Mesenchymal stem cell (in vitro differentiated cells and primary cell): ENCODE measurements at places on chromosomes 2 and 18.
A peak's percentile ranks its signal among the peaks of the same experiment; 100 is the strongest.

DNA sequence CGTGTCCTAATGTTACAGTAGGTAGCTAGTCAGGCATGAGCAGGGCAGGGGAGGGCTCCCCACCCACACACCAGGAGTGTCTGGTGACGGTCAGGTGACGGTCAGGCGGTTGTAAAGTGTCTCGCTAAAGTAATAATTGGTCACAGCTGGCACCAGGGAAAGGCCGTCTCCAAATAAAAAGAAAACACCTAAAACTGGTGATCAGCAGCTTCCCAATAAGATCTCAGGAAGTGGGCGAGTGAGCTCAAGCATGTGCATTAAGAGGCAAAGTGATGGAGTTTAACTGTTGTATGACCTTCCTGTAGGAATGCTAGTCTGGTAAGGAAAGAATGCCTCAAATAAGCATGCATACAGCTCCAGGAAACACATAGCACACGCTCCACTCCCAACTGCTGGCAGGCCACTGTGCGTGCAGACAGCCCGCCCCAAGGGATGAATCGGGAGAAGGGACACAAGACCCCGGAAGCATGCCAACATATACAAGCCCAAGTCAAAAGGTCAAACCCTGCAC is 177.1 kb downstream of the RNF144A start:
- peak; percentile 5 for DNase-seq

- no peak for DNase-seq
Observed at GRCh38 chr2:86358957-86359356, 21.5 kb upstream of the REEP1 start.

DNA sequence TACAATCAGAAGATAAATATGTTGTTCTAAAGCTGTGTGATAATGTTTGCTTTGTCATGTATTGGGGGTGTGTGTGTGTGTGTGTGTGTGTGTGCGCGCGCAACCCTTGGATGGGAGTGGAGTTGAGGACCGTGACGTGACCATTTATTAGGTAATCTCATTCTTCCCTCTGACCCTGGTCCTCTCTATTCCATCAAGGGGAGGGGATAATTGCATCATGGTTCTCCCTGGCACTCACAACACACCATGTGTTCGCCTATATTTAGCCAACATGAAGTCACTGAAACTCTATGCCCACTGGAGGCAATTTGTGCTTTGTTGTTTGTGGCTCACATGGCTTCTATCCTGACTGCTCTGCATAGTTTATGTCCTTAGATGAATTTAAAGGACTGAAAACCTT is 79.8 kb upstream of the LRPPRC start:
- peak; percentile 22 for DNase-seq

- DNase-seq, result peak; percentile 84
Observed at GRCh38 chr18:10213526-10213925, 240.9 kb upstream of the APCDD1 start.

GRCh38 chr2:216222650-216223352 is 113.7 kb downstream of the XRCC5 start:
- peak; percentile 71 for DNase-seq

- no peak for DNase-seq
Observed at GRCh38 chr2:230412371-230412711, 3.7 kb upstream of the SP100 start.

DNA sequence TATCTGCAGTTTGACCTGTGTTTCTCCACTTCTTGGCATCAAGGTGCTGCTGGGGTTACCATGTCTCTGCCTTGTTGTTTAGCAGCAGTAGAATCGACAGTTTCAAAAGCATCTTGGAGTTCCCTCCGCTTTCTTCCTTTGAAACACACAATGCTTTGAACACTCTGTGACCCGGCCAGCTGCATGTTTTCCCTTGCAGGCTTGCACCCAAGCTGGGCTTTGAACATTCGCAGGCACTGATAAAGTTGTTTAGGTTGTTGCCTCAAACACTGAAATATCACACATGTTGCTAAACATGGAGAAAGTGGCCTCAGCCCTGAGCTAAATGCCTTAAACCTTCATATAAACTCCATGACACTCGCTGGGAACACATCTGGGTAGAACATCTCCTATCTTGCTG is 251.7 kb downstream of the TSN start:
- no peak for DNase-seq

DNA sequence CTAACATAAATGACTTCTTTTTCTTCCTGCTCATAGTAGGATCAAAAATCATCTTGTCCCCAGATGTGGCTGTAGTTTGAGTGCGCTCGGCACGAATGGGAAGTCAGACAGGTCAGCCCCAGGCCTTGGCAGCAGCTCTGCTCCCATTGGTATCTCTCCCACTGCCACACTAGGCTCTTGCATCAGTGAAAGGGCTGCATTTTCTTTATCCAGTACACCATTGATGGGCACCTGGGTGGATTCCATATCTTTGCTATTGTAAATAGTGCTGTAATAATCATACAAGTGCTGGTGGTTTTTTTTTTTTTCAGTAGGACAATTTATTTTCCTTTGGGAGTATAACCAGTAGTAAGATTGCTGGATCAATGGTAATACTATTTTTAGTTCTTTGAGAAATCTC is 865.5 kb downstream of the CCDC85A start:
- no peak for DNase-seq

DNA sequence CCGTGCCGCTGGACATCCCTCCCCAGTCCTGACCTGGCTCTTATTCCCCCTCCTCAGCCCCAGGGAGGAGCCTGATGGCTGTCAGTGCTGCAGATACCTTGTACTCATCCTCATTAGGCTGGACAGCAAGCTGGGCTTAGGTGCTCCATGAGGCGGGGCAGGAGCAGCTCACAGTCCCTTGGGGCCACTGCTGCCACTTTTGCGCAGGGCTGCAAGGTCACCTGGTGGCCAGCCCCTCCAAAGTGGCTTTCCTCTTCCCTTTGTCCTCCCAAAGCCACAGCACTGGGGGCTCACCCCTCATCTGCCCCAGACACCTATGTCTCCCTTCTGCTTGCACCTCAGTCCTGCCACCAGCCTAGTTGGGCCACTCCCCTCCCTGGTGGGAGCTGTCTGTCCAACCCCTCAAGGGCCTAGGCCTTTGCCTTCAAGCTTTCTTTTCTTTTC is 60.8 kb downstream of the FAM168B start:
- DNase-seq, result no peak

DNA sequence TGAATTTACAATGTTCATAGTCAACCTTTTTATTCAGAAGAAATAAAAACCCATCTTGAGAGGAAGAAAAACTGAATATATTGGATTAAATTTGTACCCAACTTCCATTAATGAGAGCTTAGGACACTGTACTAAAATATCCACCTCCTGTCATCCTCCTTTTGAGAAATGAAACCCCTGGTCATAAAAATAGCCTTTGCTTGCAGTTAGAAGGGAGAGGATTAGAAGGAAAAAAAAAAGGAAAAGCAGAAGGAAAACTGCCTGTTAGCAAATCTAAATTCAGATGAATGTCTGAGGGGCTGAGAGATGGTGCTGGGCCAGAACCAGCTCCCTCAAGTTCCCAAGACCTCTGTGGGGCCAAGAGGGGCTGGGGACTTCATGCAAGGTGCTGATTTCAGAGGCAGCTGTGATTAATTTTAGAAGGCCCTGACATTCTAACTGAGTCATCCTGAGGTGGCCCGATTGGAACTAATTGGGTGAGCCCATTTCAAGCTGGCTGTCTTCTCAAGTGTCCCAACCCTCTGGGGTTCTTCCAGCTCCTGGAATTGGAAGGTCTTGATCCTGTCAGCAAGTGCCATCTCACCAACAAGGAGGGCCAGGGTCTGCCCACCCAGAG is 38.4 kb upstream of the BIN1 start:
- DNase-seq, result peak; percentile 33

- DNase-seq, result peak; percentile 97
Observed at GRCh38 chr2:65366595-65367125, 65.7 kb downstream of the SPRED2 start.

DNA sequence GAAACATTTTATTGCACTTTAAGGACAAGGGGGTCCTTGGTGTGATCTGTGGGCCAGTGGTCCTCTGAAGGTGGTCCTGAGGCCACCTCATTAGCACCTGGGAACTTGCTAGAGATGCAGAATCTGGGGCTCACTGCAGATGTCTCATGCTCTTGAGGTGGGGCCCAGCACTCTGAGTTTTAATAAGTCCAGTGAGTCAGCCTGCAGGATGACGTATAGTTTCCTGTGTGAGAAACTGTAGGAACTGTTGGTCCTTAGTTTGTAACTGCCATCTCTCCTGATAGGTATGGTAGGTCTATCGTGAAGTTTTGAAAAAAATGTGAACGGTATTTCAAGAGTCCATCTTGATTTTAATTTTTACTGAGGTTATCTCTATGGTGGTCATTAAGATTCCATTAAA is 2.8 kb downstream of the TRPM8 start:
- peak; percentile 32 for DNase-seq

GRCh38 chr2:168084288-168084687 is 163.1 kb downstream of the STK39 start:
- DNase-seq, result no peak

DNA sequence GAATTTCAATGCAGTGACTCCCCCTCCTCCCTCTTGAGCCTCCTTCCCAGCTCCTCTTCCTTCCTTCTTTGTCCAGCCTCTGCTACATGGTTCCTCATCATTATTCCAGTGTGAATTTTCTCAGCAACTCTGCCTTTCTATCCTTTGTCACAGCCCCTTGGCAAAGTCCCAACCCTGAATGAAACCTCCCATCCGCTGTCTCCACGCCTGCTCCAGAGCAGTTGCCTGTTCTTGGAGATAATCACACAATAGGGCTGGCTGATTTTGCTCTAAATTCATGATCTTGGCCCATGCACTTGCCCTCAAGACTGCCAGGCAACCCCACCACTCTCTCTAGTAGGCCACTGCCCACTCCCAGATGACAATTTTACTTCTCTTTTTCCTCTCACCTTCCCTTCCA is 61.4 kb downstream of the BCL2L11 start:
- no peak for DNase-seq

DNA sequence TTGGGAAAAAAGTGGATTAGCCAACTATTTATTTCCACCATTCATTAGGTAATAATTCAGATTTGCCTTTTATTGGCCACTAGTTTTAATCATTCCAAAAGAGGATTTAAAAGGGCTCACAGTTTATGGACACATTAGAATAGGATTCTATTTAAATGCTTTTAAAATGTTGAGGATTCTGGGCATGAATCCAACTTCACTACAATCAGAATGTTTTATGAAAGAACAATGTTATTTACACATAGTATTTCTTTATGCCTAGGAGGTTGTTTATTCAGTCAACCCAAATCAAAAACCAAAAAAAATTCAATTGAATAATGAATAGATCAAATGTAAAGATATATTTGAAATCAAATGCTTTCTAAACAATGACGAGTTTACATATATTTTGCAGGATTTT is 232.2 kb downstream of the GULP1 start:
- no peak for DNase-seq

- no peak for DNase-seq
Observed at GRCh38 chr18:44793194-44793593, 112.5 kb downstream of the SETBP1 start.

DNA sequence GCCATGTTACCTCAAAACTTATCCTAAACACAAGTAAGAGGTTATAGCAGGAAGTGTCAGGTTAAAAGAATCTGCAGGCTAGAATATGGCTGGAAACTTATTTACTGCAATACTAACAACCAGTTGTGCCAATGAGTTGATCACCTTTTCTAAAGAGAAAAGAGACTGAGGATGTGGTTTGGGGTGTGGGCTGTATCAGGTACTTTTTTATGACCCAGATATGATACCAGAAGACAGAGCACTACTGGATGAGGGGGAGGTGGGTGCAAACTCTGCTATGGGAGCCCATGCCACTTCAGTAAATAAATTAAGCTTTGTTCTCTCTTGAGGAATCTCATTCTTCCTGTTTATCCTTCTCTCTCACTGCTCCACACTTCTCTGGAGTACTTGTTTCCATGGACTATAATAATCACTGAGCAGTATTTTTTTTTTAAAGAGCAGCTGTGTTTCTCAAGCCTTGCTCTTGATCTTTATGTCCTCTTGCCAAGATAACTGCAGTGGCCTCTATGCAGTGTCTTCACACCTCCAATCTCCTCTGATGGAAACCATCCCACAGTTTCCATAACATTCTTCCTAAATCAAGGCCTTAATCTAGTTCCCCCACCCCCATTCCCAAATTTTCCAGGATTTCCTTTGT is 51.2 kb upstream of the NOSTRIN start:
- peak; percentile 18 for DNase-seq

GRCh38 chr2:196244966-196245365 is 73.6 kb upstream of the STK17B start:
- DNase-seq, result peak; percentile 61

DNA sequence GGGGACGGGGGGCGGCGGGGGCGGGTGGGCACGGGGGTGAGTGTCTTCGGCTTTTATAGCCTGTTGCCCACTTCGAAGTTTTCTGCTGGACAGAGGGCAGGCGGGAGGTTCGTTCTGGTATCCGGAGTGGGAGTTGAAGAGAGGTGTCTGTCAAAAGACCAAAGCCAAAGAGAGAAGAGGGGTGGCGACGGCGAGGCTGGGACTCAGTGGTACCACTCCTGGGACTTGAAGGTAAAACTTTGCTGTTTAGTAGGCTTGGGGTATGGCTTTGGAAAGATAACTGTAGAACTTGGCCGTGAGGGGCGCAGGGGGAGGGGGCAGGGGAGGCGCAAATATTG is 215.8 kb upstream of the DTNA start:
- no peak for DNase-seq

- DNase-seq, result no peak
Observed at GRCh38 chr18:12883372-12883683, 709 bp downstream of the PTPN2 start.

GRCh38 chr2:43749583-43749982 is 24.3 kb upstream of the DYNC2LI1 start:
- DNase-seq, result no peak

DNA sequence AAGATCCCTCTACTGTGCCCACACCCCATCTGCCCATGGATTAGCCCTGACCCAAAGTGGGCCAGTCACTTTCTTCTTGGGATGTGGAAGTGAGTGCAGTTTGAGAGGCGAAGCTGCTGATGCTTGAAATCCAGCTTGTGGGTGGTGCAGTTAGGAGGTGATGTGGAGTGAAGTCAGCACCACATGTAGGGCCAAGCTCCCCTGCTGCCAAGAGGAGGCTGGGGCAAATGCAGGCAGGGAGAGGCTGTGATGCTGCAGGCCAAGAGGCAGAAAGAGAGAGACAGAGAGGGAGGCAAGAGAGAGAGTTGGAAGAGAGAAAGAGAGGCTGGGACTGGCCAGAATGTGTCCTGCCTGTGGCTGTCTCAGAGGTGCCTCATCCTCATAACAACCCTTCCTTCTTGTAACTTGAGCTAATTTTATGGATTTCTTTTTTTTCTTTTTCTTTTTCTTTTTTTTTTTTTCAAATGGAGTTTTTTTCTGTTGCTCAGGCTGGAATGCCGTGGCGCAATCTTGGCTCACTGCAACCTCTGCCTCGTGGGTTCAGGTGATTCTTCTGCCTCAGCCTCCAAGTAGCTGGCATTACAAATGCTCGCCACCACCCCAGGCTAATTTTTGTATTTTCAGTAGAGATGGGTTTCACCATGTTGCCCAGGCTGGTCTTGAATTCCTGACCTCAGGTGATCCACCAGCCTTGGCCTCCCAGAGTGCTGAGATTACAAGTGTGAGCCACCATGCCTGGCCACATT is 35.3 kb upstream of the CAB39 start:
- no peak for DNase-seq

GRCh38 chr2:12766421-12766879 is 49.7 kb downstream of the TRIB2 start:
- no peak for DNase-seq
